Cortex of kidney (tissue), 1 donor: ENCODE measurements at places on chromosomes 13 and 19.

DNA sequence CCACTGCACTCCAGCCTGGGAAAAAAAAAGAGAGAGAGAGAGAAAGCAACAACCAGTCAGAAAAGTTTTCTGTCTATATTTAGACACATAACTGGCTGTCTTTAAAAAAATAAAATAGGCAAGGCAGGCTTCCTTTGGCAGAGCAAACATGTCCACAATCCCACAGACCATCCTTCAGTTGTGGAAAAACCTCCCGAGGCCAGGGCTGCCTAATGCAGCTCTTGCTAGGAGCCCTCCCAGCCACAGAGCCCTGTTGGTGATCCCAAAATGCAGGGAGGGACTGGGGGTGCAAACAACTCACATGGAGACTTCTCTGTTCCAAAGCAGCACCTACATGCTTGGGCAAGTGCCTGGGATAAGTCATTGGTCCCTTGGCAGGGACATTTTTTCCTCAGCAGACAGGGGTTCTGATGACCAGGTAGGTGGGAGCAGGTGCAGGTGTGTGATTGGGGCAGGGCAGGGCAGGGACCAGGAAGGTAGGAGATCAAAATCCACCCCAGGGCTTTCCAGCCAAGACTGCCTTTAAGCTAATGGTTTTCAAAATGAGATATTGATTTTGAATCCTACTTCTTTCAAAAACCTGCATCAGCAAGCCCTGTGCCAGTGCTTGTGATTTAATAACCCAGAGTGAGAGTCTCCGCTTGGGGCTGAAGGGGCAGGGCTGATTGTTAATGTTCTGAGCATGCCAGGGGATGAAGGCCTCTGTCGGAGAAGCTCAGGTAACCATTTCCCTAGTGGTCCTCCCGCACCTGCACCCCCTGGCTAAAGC, 178.5 kb downstream of the USP12 start:
- DNase-seq, result no peak

DNA sequence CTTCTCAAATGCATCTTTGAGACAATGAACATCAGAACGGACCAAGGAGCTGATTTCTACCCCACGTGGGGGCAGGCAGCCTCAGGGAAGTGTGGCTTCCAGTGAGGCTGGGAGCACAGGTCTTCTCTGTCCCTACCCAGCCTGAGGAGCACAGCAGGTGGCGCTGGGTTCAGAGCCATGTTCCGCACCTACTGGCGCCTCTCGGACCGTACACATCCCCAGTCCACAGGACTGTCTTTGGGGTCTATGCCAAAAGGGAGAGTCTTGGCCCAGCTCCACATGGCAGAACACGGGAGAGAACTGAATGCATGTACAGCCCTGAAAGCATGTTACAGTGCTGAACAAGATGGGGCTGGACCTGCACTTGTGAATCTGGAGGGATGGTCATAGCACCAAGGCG, 22.6 kb downstream of the SUGP1 start:
- DNase-seq, result no peak

DNA sequence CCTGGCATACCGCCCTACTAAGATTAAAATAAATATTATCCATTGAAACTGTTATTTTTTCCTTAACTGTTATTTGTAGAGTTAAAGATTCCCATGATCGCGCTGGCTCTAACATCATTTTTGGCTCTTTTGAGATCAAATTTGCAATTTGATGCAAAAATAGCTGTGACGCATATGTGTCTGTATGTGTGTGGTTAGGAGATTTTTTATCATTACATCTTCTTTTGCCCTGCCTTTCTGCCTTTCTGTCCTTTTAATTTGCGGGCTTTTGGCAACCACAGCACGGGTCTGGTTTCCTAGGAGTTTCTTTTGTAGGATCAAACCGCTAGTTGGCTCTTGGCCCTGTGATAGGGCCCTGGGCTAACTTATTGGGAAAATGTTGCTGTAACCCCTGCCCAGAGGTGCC, 37.3 kb upstream of the ALOX5AP start:
- no peak for DNase-seq

- no peak for DNase-seq
Observed at GRCh38 chr13:40388617-40389016, 277.8 kb downstream of the FOXO1 start.

DNA sequence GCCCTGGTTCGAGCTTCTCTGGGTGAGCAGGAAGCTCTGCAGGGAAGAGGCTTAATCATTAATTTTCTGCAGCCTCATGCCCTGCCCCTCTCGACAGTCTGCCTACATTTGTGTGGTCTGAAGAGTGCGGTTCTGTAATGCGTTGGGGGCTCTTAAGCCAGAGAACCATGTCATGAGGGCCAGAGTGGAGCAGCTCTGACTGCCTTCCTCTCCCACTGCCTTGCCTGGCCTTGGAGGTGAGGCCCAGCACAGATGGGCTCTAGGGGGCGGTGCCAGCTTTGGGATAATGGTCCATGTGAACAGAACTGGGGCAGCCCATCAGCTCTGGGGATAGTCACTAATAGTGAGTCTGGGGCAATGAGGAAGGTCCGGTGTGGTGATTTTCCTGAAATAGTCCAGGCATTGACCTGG, 5.7 kb downstream of the FGF9 start:
- no peak for DNase-seq

GRCh38 chr19:45147835-45148676, 12.7 kb downstream of the NKPD1 start:
- no peak for DNase-seq

DNA sequence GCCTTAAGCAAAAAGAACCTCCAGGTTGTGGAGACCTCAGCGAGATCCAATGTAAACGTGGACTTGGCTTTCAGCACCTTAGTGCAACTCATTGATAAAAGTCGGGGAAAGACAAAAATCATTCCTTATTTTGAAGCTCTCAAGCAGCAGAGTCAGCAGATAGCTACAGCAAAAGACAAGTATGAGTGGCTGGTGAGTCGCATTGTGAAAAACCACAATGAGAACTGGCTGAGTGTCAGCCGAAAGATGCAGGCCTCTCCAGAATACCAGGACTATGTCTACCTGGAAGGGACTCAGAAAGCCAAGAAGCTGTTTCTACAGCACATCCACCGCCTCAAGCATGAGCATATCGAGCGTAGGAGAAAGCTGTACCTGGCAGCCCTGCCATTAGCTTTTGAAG, 58.5 kb downstream of the ARHGAP35 start:
- DNase-seq, result no peak

DNA sequence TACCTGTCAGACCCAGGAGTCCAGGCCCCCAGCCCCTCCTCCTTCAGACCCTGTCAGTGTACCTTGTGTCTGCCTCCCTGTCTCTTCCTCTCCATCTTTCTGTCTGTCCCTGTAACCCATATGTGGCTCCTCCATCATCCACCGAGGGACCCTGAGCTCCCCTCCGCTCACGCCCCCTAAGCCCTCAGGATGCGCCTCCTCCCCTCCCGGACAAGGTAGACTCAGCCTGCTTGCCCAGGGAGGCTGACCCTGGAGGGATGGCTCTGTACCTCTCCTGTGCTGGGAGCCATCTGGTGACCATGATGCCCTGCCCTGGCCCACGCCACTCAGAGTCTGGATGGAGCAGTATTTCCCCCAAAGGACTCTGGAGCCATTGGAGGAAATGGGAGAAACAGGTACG, 1.0 kb upstream of the CAPN12 start:
- no peak for DNase-seq

DNA sequence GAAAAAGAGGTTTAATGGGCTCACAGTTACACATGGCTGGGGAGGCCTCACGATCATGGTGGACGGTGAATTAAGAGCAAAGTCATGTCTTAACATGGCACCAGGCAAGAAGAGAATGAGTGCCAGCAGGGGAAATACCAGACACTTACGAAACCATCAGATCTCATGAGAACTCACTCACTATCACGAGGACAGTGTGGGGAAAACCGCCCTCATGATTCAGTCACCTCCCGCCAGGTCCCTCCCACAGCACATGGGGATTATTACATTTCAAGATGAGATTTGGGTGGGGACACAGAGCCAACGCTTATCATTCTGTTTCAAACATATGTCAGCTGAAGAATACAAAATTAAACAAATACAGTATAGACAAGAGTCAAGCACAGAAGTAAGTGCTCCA, 165.1 kb downstream of the PCCA start:
- no peak for DNase-seq
